ENCODE measurements at places on chromosomes 6 and 20.

DNA sequence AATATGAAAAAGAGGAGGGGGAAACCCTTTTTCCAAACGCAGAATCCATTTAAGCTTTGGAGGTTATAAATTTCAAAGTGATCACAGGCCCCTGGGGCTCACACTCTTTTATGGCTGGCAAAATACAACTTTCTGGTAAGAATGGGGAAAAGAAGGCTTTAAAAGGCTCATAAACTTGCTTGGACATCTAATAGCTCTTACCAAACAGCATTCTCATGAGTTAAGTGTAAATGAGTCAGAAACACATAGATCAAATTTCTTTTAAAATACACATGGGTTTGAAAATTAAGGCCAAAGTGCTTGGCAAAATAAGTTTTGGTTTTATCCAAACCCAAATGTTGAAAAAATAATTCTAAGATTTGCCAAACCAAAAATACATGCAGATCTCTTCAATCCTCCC lies 154.6 kb downstream of the SOBP start:
- DNase-seq = no peak

- DNase-seq = no peak
Measured at GRCh38 chr20:48378976-48379675, 448.7 kb downstream of the PREX1 start.

DNA sequence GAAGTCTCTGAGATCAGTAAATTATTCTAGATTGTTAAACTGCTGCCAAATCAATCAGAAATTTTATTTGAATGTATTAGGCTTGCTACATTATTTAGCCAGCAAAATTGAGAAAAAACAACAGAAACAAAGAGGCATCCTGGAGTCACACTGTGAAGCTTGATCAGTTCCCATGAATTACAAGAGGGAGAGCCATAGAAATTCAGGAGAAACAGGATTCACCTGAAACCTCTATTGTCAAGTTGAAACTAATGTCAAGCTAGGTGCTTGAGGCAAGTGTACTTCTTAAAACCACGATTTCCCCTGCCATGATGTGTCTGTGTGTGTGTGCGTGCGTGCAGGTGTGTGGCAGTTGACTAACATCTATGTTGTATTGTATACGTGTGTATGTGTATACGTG lies 439.1 kb upstream of the NOX3 start:
- no peak for DNase-seq

DNA sequence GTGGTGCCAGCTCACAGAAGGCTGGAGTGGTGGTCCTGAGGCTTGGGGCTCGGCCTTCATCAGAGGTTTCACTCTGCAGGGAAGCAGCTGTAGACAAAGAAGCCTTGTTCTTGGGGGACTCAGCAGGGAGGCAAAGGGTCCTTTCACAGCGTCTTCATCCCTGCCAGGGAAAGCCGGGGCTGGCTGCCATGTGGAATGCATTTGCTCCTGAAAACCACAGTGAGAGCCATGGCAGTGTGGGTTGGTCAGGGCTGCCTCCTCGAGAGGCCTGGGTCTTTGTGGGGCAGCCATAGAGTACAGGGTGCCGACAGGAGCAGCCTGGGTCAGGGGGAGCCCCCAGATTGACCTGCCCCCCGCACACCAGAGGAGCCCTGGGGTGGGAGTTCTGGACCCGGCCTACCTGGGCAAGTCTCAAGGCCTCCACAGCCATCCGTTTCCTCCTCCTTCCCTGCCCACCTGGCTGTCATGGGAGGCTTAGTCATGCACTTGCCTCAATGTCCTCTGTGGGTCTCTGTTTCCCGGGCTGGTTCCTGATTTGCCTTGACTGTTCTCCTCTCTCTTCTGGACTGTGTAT lies 144.0 kb downstream of the CDC5L start:
- no peak for DNase-seq

DNA sequence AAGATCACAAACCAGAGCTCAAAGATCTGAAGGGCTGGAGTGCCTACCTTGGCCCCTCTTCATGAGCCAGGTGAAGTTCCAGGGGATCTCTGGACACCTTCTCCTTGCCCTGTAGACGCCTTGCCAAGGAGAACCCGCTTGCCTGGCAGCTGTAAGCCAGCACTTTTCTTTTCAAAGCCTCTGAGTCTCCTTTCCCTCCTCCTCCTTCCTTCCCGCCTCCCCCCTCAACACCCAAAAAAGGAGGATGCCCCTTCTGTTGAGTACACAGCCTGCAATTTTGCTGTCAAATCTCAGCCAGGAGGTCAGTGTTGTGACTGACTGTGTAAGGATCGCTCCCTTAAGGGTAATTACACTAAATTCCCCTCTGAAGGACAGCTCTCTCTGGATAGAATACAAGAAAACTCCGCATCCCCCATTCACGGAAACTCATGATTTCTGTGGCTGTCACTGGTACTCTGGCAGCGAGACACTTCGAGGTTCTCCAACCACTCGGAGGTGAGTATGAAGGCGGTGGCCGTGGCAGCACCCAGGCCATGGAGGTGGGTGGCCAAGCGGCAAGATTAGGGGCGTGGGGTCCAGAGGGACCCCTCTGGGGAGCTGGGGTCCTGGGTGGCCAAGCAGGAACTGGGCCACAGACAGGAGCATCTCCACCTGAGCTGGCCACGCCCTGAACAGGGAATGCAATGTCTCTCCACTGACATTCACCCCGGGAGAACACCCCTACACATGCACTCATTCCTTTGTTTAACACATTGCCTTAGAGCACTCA lies 23.2 kb upstream of the FOXP4 start:
- DNase-seq = no peak

All from CD4-positive, alpha-beta T cell treated with Interleukin-6 at 100 ng/mL for 8 hours (primary cell).